ENCODE measurements at places on chromosomes 3 and 15. TPM values are rescaled to one million over a fixed set of nuclear protein-coding genes. Genes with fewer than 3 reads are reported as not detected.

DNA sequence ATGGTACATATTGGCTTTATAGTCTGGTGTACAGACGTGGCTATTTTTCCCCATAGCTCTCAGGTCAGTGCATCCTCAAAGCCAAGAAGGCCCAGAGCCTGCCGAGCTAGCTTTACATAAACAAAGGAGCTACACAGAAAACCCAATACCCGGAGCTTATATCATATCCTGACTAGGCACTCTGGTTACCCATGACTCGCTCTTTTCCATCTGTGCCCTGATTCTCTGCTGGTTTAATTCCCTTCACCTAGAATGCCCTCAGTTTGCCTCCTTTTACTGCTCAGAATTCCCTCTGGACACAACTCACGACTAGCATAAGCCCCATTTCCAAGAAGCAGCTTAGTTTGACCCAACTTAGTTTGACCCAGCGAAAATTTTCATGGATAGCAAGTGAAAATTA, 110.8 kb downstream of the TIGIT start:
- peaks cover 18% of the 10 kb centered on the region for H3K4me1 ChIP-seq
- H3K27ac ChIP-seq = no peak overlapping the region
- no peak for DNase-seq
- no peaks in the 10 kb centered on the region for H3K36me3 ChIP-seq

GRCh38 chr3:56222866-56223265, 245.4 kb downstream of the ERC2 start:
- H3K27me3 ChIP-seq = no peaks in the 10 kb centered on the region
- no peak overlapping the region for H3K27ac ChIP-seq
- no peaks in the 10 kb centered on the region for H3K36me3 ChIP-seq

Gene TM6SF1
- 0.24 TPM for total RNA-seq

Gene GTPBP8
- 25.9 TPM for total RNA-seq

Gene CHRFAM7A
- total RNA-seq = 0.55 TPM

DNA sequence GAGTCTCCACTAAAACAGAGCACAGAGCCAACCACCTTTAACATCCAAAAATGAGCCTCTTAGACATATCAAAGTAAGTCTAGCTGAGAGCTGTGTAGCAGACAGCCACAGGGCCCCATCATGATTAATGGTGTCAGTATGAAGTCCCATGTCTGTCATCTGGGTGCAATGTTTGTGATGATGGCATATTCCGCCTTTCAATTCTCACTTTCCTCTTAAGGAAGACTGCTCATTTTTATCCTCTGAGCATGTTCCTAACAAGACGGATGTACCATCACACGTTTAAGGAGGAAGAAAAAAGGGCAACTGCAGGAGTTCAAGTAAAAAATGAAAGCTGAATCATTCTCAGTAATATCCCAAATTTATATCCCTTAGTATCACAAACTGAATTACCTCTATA, 85.8 kb upstream of the KCNMB2 start:
- no peak for DNase-seq
- H3K36me3 ChIP-seq = no peaks in the 10 kb centered on the region
- H3K27me3 ChIP-seq = no peaks in the 10 kb centered on the region
- no peak overlapping the region for H3K27ac ChIP-seq
- H3K4me1 ChIP-seq = no peaks in the 10 kb centered on the region

DNA sequence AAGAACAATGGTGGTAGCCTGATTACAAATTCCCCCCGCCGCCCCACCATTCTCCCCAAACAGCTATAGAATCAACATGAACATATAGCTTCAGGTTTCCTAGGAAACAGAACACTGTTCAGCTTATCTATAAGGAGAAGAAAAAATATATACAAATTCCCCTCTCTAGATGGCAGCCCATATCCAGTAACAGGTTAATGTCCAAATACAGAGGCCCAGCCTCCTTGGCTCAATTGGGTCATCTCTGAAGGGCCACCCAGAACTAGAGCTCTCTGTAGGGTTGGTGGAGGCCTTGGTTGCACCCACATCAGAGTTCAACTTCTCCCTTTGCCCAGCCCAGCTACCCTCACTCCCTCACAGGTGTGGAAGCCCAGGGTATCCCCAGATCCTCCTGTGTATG, 91.5 kb upstream of the ADAMTS17 start:
- DNase-seq = no peak
- no peaks in the 10 kb centered on the region for H3K36me3 ChIP-seq
- peaks cover 22% of the 10 kb centered on the region for H3K4me1 ChIP-seq
- H3K4me3 ChIP-seq = no peak overlapping the region
- no peak overlapping the region for H3K27ac ChIP-seq

Gene TNFSF10
- 48.1 TPM for total RNA-seq

GRCh38 chr3:39446444-39446843, 21.0 kb upstream of the MOBP start:
- peaks cover 17% of the 10 kb centered on the region for H3K27me3 ChIP-seq
- H3K4me1 ChIP-seq = peaks cover 4% of the 10 kb centered on the region
- H3K4me3 ChIP-seq = no peak overlapping the region
- no peak for DNase-seq
- no peaks in the 10 kb centered on the region for H3K36me3 ChIP-seq

Gene HEG1
- 12.4 TPM for total RNA-seq
